ENCODE measurements at places on chromosomes 11 and 22.
A peak's percentile ranks its signal among the peaks of the same experiment; 100 is the strongest.

DNA sequence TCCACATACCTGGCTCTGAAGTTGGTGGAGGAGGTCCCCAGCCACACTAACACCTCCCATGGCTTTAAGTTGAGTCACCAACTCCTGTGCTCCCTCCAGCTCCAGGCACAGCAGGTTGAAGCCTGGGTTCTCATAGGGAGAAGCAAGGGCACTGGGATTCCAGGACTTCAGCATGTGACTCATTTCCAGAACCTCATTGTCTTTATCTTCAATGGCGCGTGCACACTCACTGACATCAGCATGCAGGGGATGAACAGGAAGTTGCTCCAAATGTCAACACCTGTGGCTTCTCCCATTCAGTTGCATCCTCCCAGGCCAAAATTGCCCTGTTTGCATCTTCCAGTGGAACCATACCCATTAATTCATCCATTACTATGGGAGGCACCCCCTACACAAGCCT is 5.8 kb upstream of the UBQLNL start:
- no peak for DNase-seq
- no peak overlapping the region for H3K27ac ChIP-seq
- no peak overlapping the region for H3K4me3 ChIP-seq
- peaks cover 3% of the 10 kb centered on the region for H3K27me3 ChIP-seq
- H3K4me1 ChIP-seq: no peaks in the 10 kb centered on the region

GRCh38 chr11:65899356-65900124 is 648 bp downstream of the FOSL1 start:
- H3K36me3 ChIP-seq: peaks cover 17% of the 10 kb centered on the region
- peak overlapping the region; percentile 94 for H3K4me3 ChIP-seq
- peak overlapping the region; percentile 95 for H3K27ac ChIP-seq
- H3K4me1 ChIP-seq: peaks cover 52% of the 10 kb centered on the region
- peak; percentile 44 for DNase-seq

GRCh38 chr11:80822308-80822707 is 1381.5 kb upstream of the TENM4 start:
- H3K27me3 ChIP-seq: no peaks in the 10 kb centered on the region
- DNase-seq: no peak
- no peak overlapping the region for H3K27ac ChIP-seq
- H3K4me1 ChIP-seq: no peaks in the 10 kb centered on the region

GRCh38 chr11:111039982-111040381 is 205.5 kb upstream of the POU2AF2 start:
- H3K4me3 ChIP-seq: no peak overlapping the region
- no peak overlapping the region for H3K27ac ChIP-seq
- DNase-seq: no peak
- peaks cover 2% of the 10 kb centered on the region for H3K27me3 ChIP-seq
- H3K4me1 ChIP-seq: no peaks in the 10 kb centered on the region
- H3K36me3 ChIP-seq: no peaks in the 10 kb centered on the region

DNA sequence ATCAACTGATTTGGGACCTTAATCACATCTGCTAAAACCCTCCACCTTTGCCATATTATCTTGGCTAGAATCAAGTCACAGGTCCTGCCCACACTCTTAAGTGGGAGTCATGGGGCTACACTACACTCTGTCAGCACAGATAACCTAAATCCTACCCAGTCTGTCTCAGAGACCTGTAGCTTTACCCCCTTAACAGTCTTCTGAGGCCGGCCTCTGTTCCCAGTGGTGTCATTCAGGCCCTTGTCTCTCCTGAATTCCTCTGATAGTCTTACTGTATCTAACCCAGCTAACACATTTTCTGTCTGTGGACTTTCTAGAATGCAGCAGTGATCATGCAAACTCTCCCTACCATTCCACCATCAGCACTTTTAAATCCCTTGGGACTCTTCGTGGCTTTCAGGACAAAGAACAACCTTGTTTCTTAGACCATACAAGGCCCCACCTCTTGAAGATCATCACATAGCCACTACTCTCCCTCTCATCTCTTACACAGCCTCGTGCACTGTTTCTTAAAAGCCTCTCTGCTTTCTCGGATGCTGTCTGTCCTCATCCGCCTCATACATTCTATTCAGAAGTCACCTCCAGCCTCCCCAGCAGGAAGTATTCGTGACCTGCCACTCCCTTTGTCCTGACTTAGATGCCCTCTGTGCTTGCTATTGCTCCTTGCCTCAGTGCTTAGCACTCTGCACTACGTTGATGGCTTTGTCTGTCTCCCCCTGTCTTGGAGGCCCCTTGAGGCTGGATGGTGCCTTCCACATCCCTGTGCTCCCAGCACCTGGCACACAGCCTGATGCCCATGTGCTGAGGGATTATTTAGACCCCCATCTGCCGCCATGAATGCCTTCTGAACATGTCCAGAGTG is 57.9 kb downstream of the PANX1 start:
- peaks cover 8% of the 10 kb centered on the region for H3K4me1 ChIP-seq
- no peak overlapping the region for H3K4me3 ChIP-seq
- peak overlapping the region; percentile 47 for H3K27ac ChIP-seq
- H3K36me3 ChIP-seq: peaks cover 6% of the 10 kb centered on the region
- DNase-seq: no peak

DNA sequence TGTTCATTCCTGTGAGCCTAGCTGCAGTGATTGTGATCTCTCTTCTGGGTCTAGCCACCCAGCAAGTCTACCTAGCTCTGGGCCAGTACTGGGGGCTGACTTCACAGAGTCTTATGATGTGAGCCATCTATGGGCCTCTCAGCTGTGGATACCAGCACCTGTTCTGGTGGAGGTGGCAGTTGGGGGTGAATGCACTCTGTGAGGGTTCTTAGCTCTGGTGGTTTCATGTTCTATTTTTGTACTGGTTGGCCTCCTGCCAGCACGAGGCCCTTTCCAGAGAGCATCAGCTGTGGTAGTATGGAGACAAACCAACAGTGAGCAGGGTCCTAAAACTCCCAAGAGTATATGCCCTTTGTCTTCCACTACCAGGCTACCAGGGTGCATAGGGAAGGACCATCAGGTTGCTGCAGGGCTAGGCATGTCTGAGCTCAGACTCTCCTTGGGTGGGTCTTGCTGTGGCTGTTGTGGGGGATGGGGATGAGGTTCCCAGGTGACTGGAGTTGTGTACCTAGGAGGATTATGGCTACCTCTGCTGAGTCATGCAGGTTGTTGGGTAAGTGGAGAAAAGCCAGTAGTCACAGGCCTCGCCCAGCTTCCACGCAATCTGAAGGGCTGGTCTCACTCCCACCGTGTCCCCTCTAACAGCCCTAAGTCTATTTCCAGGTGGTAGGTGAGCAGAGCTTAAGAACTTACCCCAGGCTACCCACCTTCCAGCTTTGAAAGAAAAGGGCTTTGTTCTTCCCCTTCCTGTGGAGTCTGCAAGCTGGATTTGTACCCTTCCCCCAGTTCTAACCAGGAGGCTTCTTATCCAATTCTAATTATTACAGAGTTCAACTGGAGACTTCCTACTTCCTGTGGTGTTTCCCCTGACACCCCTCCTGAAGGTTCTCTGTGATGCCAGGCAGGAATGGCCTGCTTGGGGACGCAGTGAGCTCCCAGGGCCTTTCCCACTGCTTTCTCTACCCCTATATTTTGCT is 250.7 kb downstream of the LUZP2 start:
- no peak overlapping the region for H3K27ac ChIP-seq
- no peaks in the 10 kb centered on the region for H3K4me1 ChIP-seq
- H3K27me3 ChIP-seq: no peaks in the 10 kb centered on the region
- no peak overlapping the region for H3K4me3 ChIP-seq

DNA sequence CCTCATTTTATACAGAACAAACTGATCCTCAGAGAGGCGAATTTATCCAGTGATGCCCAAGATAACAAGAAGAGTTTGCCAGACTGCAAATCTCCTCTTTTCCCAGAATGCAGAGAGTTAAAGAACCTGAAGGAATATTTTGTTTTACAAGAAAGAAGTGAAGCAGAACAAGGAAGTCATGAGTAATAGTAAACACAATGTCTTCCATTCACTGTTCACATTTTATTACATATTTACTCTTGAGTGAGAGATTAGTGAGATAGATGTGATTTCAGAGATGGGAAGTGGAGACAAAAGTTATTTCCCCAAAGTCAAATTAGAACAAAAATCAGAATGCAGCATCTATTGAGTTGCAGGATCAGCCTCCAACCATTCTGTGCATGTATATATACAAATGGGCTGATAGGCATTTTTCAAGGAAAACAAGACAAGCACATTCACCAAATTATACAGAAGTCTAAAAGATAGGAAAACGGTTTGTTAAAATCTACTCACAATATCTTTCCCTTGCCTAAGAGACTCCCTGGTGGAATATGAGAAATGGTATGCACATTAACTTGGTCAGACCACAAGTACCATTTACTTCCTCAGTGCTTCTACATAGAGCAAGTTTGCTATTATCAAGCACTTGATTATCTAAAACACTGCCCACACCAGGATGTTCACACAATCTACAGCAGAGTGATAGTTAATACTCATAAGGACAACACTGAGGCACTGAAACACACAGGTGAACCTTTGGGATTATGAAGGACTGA is 12.0 kb downstream of the GUCY1A2 start:
- DNase-seq: peak; percentile 30
- no peaks in the 10 kb centered on the region for H3K4me1 ChIP-seq
- no peaks in the 10 kb centered on the region for H3K27me3 ChIP-seq
- H3K4me3 ChIP-seq: no peak overlapping the region
- no peak overlapping the region for H3K27ac ChIP-seq

DNA sequence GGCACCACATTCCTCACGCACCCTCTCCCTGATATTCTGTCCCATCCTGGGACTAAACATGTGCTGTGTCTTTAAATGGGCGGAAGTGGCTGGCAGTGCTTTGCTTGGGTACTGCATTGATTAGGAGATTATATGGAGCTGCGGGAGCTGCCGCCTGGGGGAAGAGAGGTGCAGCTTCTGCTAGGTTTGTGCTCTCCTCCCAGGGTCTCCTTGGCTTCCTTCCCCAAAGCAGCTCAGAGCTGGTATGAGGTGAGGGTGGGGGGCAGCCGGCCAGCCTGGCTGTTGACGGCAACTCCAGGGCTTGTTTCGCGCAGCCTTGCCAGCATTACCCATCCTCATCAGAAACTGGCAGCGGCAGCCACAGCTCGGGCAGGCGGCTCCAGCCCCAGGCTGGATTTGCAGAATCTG is 95.4 kb downstream of the GRAMD1B start:
- H3K36me3 ChIP-seq: no peaks in the 10 kb centered on the region
- DNase-seq: no peak
- peak overlapping the region; percentile 23 for H3K4me3 ChIP-seq
- H3K27me3 ChIP-seq: no peaks in the 10 kb centered on the region

GRCh38 chr11:130213143-130213978 is 53.8 kb downstream of the ST14 start:
- H3K4me3 ChIP-seq: no peak overlapping the region
- H3K27ac ChIP-seq: no peak overlapping the region
- DNase-seq: no peak
- no peaks in the 10 kb centered on the region for H3K36me3 ChIP-seq
- peaks cover 41% of the 10 kb centered on the region for H3K27me3 ChIP-seq

DNA sequence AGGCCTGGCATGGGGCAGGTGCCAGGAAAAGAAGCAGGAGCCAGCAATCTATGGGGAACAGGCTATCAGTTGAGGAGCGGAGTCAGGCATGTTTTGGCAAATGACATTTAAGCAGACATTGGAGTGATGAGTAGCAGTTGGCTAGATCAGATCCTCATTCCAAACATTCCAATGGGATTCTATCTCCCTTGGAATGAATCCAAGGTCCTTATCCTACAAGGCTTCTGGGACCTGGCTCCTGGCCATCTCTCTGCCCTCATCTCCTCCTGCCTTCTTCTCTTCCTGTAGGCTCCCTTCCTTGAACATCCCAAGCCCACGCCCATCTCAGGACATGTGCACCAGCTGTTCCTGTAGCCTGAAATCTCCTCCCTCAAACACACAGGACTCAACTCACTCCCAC is 1074.5 kb downstream of the TBC1D22A start:
- no peaks in the 10 kb centered on the region for H3K27me3 ChIP-seq
- DNase-seq: no peak
- H3K4me1 ChIP-seq: no peaks in the 10 kb centered on the region
- no peak overlapping the region for H3K27ac ChIP-seq
- no peak overlapping the region for H3K4me3 ChIP-seq
- no peaks in the 10 kb centered on the region for H3K36me3 ChIP-seq

Data from astrocyte (in vitro differentiated cells and primary cell).